ENCODE measurements at places on chromosomes 6 and 20.

DNA sequence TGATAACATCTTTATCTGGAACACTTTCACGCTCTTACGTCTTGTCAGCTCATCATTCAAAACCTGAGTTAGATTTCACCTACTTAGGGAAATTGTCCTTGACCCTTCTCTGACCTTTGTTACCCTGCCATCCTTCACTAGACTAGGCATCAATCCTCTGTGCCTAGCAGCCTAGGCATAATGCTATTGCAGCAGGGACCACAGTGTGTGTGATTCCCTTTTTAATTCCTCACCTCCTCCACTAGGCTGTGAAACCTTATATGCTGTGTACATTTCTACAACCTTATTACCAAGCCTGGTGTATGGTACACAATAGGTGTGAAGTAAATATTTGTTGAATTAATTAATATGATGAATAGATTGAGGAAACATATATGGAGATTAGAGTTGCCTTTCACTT, 66.7 kb upstream of the DEFB112 start:
- DNase-seq = no peak

DNA sequence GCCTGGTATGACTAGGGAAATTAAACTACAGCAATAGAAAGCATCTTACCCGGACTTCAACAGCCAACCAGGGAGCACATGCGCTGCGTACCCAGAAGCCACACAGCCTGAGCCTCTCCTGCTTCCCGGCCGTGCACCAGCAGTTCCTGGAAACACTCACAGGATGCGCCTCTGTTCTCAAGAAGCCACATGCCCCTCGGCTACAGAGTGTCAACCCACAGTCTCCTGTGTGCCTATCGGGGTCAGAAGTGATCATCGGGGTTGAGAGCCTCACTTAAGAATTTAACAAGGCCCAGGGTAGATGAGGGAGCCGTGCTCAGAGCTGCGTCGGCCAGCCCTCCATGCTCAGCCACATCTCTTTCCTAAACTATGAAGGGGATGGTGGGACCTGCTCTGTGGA, 147.2 kb upstream of the GGTLC1 start:
- DNase-seq = no peak

DNA sequence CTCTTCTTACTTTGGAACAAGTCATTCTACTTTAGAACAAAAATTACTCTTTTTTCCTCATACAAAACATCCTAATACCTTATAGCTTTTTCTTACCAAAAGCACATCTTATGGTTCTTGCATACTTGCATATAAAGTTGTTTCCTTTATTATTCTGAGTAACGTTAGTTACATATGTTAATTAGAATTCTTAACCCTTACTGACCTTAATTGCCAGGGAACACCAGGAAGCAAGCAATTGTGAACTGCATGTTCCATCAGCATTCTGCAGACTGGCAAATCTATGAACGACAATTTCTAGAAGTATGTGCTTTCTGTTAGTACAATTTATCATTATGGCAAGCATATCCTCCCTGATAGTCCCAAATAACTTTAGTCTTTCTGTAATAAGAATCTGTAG, 831.0 kb downstream of the C6orf118 start:
- DNase-seq = no peak

DNA sequence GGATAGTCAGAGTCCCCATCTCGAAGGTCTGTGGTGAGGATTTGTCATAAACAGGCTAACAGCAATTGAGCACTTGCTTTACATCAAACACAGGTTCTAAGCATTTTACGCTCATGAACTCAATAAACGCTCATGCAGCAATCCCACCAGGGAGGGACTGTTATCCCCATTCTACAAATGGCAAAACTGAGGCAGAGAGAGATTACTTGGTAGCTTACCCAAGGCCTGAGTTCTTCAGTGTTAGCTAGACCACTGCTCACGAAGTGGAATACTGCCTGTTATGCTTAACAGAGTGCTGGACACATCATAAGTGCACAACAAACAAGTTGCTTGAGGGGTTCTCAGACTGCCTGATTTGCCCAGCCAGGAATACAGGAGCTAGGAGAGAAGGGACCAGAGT, 23.7 kb upstream of the TCP11 start:
- no peak for DNase-seq

DNA sequence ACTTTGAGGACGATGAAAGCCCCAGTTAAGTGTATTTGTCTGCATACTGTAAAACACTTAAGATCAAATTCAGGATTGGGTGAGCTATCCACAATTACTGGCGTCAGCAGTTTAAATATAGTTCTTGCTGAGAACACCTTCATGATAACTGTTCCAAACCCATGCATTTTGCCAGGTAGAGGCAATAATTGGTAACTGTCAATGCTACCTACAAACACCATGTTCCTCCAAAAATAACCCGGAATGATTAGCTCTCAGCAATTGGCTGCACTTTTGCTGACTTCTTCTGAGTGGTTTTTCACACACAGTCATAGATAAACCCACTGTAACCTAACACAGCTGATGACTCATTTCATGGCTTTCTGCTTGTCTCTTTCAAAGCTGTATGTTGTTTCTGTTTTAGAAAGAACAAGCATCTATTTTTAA, 1358.6 kb upstream of the GJE1 start:
- no peak for DNase-seq

DNA sequence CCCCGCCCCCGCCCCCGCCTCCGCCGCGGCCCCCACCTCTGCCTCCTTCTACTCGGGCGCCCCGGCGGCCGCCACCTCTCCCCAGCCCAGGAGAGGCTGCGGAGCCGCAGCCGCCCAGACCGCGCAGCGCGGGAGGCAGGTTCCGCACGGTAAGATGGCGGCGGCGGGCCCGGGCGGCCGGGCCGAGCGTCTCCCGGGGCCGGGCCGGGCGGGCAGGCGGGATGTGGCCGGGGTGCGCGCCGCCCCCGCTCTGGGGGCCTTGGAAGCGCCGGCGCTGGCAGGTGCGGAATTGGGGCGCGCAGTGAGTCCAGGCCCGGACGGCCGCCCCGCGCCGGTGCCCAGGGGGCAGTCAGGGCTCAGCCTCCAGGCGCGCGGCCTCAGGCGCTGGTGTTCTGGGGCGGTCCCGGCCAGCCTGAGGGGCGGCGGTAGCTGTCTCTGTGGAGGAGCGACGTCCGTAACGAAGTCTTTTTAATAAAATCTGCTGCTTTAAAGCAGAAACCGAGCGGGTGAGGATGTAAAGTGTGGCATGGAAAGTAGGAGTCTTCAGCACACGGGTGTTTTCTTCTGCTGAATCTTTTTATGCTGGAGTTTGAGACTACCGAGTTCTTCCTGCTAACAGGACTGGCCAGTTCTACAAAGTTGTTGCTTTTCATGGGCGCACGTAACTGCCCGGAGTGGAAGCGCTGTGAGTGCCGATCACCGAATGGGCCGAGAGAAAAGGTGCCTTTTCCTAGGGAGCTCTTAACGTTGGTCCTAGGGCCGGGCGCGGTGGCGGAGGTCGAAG, at the start of gene GID8:
TSS of gene GID8 (plus strand) at position 43 of the 784 bp plus-strand sequence. CDS start 3,356 bp downstream, outside the sequence.
- DNase-seq = no peak

DNA sequence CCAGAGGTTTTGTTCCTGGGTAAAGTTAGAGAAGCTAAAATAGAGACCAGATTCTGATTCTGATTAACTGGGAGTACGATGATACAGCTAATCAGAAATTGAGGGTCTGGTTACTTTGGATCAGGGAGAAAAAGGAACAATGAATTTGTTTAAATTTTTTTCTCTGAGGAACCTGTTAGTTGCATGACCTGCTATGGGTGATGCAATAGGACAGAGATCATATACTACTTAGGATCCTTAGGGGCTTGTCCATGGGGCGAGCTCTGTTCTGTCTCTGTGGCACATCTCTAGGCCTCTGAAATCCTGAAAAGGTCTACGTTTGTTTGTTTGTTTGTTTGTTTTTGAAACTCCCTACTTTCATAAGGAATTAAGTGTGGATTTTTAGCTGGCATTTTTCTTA, 166.1 kb upstream of the LAMP5 start:
- DNase-seq = no peak

- peak; percentile 52 for DNase-seq
Observed at GRCh38 chr6:5174244-5174643, 86.5 kb downstream of the LYRM4 start.

GRCh38 chr6:149064001-149064659, 253.4 kb upstream of the TAB2 start:
- no peak for DNase-seq

DNA sequence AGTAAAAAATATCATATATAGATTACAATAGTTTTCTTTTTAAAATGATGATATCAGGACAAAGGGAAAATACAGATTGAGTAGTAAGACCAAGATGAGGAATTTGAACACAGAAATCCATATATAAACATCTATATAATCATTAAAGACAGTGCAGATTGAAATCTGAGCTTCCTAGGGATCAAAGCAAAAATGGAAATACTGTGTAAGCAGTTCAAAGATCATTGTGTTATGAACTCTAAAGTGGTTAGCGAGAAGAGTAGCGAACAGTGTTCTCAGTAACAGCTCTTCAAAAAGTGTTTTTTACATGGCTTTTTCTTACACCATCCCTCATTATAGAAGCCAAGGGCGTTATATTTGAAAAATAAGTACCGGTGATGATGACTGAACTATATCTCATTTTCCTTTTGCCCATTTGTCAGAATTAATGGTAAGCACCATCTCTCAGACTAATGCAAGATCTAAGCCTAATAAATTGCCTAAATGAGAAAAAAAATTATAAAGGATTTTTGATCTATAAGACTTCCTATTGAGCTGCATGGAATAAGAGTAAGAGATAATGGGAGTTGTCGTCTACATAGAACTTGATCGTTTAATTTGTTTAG, 226.3 kb downstream of the ZFAND3 start:
- no peak for DNase-seq
